Left ventricle myocardium inferior (tissue), 1 donor: ENCODE measurements at places on chromosomes 7 and 10.

- DNase-seq, result no peak
Measured at GRCh38 chr7:29035044-29035740, 77.1 kb upstream of the TRIL start.

DNA sequence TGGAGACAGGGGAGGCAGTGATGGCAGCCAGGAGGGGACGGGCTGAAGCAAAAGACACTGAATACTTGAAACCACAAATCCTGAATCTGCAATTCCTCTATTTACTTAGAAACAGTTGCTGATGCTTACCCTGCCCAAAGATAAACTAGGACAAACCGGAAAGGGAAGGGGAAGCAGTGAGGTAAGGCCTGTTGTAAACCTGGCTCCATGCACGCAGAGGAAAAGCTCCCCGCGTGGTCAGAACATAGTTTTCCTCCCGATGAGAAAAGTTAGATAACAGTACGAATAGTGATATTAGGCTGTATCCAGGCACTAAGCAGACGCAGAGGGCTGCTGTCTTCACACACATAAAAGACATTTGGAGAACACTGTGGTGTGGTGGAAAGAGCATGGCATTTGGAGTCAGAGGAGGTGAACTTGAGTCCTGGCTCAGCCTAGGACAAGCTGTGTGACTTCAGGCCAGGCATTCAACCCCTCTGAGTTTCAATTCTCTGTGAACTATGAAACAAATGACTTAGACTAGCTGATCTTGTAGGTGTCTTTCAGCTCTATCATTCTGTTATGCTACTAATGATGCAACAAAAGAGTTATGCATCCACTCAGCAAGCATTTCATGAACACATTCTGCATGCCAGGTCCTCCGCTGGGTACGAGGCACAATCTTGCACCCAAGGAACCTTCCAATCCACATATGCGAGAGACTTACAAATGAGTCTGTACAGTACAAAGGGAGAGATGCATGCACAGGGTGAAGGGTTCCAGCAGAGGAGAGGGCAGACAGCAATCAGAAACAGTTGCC lies 80.9 kb downstream of the SORBS1 start:
- DNase-seq, result peak; percentile 40

DNA sequence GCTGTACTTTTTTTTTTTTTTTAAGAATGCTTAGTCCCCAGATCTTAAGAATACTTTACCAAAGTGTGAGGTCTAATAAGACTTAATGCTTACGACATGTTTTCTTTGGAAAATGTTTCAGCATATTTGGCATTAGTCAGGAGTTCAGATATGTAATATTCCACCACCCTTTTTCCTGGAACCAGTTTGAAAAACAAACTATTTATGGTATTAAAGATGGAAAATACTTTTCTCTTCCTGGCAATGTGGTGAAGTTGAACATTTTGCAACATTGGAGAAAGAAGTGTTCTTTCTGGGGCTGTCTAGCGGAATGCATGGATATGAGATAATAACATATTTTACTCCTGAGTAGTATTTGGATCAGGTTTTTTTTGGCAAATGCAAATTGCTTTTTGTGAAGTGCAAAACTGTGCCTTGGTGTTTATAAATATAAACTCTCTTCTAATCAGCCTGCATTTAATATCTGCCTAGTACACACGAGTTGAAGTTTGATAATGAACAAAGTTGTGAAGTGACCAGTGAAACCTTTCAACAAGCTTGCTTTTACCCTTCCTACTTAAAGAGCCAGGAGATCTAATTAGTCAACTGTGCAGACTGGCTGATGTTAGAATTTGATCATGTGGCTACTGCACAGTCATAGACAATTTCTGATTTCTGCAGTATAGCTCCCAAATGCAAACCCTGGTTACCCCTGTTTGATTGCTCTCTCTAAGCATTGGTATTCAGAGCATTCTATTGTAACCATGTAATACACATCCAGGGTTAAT lies 20.9 kb downstream of the MAP3K8 start:
- DNase-seq, result no peak

- DNase-seq, result peak; percentile 65
Measured at GRCh38 chr10:112375721-112376395, 1.9 kb downstream of the ACSL5 start.

GRCh38 chr7:97871659-97872024 lies 566 bp downstream of the ASNS start:
- DNase-seq, result no peak

- no peak for DNase-seq
Measured at GRCh38 chr10:47351899-47352815, 4.0 kb downstream of the RBP3 start.

GRCh38 chr10:62456611-62457101 lies 82.5 kb downstream of the ZNF365 start:
- DNase-seq, result no peak

DNA sequence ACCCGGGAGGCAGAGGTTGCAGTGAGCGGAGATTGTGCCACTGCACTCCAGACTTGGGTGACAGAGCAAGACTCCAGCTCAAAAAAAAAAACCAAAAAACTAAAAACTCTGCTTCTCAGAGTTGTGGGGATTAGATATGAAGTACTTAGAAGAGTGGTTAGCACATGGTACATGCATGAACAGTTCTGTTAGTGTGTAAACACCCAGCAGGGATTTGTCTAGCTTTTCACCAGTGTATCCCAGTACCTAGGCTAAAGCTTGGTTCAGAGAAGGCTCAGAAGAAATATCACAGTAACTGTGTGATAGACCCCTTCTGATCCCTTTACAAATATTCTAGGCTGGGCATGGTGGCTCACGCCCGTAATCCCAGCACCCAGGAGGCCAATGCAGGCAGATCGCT lies 9.5 kb downstream of the PPIA start:
- no peak for DNase-seq

DNA sequence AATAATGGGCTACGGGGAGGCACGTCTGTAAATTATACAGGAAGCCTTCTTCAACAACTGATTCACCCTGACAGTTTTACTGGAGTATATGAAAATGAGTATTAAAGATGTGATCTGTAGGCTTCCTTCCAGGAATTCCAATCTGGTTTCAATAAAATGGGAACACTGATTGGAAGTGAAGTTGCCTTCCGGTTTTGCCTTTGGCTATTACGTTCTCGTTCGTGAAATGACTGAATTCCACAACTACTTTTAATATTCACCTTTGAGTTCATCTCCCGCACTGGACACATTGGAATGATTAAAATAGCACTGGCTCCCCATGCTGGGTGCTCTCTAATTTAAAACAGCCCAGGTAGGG lies 350.1 kb upstream of the MKI67 start:
- no peak for DNase-seq

- DNase-seq, result no peak
Measured at GRCh38 chr7:141340991-141341390, 210.2 kb upstream of the AGK start.

- DNase-seq, result no peak
Measured at GRCh38 chr7:1097120-1097504, 9.2 kb downstream of the GPER1 start.

DNA sequence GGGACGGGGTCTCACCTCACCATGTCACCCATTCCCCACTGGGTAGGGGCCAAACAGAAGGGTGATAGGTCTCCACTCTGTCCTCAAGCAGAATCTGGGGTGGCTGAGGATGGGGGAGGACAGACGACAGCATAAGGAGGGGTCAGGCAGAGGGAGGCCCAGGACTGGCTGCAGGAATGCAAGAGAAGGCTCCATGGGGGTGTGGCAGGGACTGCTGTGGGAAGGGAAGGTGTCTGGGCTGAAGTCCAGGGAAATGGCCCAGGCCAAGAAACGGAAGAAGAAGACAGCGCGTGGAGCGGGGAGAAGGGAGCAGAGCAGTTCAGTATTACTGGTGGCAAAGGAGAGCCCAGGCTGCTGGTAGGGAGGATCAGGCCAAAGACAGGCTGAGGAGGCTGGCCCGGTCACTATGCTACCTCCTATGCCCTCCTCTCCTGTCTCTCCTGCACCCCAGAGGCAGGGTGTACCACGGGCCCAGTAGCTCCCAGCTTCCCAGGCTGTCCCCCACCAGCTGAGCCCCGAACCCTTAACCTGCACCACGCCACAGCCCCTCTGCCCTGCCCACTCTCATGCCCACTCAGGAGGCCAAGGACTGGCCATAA lies 60.9 kb downstream of the GRB10 start:
- peak; percentile 32 for DNase-seq

GRCh38 chr7:28096713-28097112 lies 83.9 kb downstream of the JAZF1 start:
- no peak for DNase-seq

- DNase-seq, result peak; percentile 10
Measured at GRCh38 chr10:132467464-132468149, 70.0 kb upstream of the INPP5A start.

DNA sequence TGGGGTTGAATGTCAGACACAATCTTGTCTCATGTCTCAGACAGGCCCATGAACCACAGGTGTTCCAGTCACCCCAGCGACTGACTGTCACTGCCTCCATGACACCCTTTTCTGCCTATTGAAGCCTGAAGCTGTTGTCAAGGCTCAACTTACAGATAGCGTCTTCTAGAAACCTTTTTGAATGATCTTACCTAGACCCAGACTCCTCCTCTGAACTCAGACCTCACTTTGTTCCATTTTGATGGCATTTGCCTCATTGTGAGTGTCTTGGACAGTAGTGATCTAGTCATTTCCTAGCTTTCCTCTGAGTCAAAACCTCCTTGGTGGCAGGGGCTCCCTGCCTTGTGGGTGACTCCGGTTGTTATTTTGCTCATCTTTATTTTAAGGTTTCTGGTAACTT lies 98.3 kb upstream of the AGK start:
- no peak for DNase-seq

DNA sequence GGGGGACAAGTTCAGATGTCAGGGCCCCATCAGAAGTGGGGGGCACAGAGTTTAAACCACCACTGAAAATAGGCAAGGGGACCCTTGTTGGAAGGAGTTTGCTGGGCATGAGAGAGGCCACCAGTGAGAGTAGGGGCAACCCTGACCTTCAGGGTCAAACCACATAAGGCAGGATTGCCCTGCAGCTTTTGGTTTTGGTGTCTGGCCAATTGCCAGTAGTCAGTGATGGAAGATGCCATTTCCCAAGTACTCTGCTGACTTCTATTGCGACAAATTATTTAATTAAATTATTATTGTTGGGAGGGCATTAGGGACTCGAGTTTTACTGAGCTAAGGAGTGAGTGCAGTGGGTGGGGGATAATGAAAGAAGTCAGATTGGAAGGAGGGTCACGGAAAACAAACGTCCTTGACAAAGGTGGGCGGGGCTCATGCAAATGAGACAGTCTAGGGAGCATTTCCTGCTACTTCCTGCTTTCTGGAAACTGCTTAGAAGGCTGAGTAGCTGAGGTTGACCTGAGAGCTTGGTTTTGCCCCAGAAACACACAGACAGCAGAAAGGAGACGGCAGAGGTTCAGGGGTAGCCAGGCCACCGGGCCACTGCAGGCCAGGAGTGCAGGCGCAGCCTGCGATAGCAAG lies 74.2 kb upstream of the ANLN start:
- DNase-seq, result no peak

GRCh38 chr7:102415685-102416225 lies 17.6 kb upstream of the ORAI2 start:
- no peak for DNase-seq

DNA sequence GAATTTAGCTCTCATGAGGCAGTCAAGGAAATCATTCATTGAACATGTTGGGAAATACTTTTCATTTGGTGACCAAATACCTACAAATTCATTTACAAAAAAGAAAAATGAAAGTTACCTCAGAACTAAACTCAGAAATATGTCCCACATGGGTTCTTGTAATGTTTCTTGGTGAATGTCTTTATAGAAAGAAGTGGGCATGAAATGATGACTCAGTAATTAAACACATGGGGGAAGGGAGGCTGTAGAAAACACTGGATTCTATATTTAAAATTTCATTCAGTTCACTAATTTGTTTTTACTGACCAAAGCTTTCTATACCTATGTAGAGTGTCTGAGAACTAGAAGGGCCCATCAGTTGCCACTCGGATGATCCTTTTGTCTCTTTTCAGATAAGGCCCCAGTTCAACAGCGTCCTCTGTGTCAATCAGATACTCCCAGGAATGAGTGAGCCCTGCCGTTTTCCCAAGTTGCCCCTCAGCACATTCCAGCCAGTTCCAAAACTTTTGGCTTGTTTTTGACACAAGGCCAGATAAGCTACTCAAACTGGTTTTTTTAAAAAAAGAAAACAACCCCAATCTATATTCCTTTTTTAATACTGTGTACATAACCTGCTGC lies 49.3 kb upstream of the AGBL3 start:
- DNase-seq, result no peak
